ENCODE measurements at places on chromosomes 6 and 20.

GRCh38 chr6:14852375-14852774 lies 393.5 kb upstream of the JARID2 start:
- no peak for DNase-seq

DNA sequence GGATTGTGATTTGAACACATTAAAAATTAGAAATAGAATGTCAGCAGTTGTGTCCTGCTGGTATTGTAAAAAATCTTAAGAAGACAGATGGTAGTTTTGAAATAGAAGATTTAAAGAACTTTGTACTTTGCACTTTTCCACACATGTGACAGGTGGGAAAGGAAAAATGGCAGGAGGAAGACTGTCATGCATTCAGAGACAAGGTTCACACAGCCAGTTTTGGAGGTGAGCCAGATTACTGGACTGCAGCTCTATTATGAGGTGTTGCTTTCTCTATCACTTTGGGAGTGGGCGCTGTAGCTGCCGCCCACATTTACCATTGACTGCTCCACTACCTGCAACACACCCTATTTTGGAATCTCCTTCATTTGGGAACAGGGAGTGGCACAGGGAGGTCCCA lies 12.1 kb upstream of the NDUFAF4 start:
- DNase-seq: no peak

DNA sequence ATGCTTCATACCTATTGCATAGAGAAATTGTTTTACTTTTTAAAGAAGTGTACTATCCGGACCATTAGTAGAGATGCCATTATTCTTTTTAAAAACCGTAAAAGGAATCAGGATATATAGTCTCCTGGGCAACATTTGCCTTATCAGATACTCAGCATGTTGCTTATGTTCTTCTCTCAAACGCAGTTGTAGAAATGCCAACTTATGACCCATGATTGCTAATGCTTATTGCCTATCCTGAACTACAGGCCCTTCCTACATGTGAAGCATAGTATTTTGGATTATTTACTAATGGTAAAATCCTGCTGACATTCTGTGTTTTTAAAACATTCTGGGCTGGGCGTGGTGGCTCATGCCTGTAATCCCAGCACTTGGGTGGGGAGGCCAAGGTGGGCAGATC lies 99.5 kb downstream of the FOXO3 start:
- no peak for DNase-seq

DNA sequence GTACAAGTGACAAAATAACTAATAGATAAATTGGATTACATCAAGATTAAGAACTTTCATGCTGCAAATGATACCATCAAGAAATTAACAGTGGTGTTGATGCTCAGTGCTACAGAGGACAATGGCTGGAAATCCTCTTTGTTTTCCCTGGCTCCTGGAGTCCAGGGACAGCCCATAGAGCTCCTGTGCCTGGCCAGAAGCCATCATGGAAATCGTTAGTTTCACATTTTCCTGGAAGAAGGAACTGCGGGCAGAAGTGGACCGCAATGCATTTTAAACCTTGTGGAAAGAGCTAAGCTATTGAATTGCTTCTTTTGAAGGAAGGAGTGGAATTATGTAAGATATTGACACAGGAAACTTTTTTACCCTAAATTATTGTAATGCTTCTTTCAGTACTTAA lies 276.0 kb downstream of the GJA1 start:
- no peak for DNase-seq

- DNase-seq: no peak
Observed at GRCh38 chr6:132304891-132305305, 96.4 kb downstream of the MOXD1 start.

GRCh38 chr6:108966251-108966650 lies 118.0 kb downstream of the ARMC2 start:
- DNase-seq: no peak

DNA sequence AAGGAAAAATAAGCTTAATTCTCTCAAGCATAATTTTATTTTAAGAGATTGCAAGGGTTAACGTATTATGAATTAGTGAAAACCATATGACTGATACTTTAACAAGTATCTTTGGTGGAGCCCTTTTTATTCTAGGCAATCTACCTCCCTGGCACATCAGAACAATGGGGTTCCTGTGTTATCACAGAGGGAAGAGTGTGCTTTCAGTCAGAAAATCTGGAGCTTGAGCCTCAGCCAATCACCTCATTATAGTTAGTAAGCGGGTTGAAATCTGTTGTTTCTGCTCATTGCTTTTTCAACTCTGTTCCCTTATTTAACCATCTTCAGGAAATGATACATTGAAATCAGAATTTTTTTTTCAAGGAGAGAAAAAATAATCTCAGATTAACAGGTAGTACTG lies 391 bp downstream of the ADGRF1 start:
- no peak for DNase-seq

DNA sequence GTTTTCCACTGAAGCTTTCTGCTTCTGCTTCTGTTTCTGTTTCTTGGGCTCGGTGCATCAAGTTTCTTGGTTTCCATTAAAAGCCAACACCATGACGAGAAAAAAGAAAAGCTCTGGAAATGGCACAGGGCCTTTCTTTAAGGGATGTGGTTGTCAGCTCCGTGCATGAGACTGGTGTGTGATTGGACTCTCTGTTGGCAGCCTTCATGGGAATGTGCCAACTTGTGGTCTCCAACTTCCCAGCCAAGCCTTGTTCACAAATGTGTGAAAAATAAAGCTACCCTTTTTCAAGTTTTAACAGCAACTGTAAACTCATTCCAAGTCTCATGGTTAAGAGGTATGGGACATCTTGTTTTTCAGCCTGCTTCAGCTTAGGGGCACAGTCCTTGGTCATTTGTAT lies 68.7 kb upstream of the CST7 start:
- DNase-seq: no peak

- DNase-seq: peak; percentile 20
Observed at GRCh38 chr6:35240838-35241801, 18.4 kb upstream of the ZNF76 start.

DNA sequence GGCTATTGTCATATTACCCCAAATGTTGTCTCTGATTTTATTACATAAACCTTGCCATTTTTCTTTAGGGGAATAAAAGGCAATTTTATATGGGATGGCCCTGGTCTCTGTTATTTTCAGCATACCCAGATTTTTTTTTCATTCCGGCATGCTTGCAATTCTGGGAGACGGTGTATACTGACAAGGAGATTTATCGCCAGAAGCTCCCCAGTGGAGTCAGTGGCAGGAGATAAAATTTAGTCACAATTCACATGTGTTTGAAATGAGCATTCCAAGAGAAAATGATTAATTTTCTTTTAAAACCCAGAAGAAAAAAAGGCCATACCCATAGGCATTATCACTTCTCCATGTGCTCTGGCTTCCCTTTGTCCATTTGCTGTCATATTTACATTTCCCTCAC lies 250.8 kb upstream of the RSPO3 start:
- no peak for DNase-seq

- DNase-seq: no peak
Observed at GRCh38 chr20:23133560-23133998, 47.5 kb upstream of the CD93 start.

- no peak for DNase-seq
Observed at GRCh38 chr20:23003077-23003635, 32.0 kb upstream of the SSTR4 start.

DNA sequence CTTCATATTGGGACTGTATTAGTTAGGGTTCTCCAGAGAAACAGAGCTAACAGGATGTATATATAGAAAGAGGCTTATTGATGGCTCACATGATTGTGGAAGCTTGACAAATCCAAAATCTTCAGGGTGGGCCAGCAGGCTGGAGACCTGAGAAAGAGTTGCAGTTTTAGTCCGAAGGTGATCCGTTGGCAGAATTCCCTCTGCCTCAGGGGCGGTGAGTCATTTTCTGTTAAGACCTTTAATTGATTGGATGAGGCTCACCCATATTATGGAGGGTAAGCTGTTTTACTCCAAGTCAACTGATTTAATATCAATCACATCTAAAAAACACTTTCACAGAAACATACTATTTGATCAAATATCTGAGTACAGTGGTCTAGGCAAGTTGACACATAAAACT lies 113.6 kb downstream of the FLRT3 start:
- DNase-seq: no peak

- DNase-seq: no peak
Observed at GRCh38 chr6:26044140-26045064, 42.8 kb upstream of the HFE start.

- DNase-seq: no peak
Observed at GRCh38 chr20:61170496-61171320, 81.4 kb upstream of the CDH4 start.

- DNase-seq: no peak
Observed at GRCh38 chr20:9550871-9551270, 36.5 kb downstream of the LAMP5 start.

DNA sequence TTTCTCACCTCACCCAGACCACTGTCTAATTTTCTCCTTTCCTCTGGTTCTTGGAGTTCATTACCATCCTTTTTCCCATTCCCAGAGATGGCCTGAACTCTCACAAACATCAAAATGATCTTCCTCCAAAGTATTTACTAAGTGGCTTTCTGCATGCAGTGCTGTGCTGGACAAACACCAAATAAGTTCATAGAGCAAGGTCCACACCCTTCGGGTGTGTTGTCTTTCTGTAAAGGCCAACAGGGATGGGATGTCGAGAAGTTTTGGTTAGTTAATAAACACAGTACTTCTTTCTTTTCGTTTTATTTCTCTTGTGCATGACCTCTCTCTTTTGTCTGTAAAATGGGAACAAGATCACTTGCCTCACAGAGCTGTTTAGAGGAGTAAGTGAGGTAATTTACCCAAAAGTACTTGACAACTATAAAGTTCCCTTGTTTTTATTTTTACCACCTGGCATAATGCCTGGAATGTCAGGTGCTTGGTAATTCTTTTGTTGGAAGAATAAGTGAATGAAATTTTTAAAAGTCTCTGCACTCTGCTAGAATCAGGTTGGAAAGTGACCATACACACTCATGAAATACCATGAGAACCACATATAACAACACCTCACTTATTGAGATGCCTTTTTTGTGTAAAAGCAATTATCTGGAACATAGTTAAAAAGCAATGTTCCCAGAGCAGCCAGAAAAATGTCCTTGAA lies 22.8 kb upstream of the CCN6 start:
- DNase-seq: no peak

GRCh38 chr6:63504777-63505384 lies 67.4 kb upstream of the LOC128125822 start:
- peak; percentile 89 for DNase-seq

DNA sequence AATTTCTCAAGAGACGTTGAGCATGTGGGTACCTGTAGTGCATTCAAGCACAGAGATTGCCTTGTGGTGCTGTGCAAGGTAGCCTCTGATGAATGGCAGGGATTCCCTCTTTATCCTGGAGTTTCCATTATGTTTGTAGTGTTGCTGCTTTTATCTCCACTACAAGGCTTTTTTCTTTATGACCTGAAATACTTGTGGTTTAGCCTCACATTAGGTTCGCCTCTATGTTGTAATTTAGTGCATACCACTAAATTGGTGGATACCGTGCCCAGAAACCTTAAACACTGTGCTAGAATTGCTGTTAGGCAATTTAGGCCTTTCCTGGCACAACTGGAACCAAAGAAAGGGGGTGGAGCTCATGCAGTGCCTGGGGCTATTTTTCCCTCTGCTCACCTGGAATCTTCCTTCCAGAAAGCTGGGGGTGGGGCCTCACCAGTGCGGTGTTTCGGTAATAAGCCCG lies 76.8 kb downstream of the NCOA7 start:
- DNase-seq: no peak

GRCh38 chr6:110116258-110116657 lies 63.2 kb downstream of the WASF1 start:
- no peak for DNase-seq

DNA sequence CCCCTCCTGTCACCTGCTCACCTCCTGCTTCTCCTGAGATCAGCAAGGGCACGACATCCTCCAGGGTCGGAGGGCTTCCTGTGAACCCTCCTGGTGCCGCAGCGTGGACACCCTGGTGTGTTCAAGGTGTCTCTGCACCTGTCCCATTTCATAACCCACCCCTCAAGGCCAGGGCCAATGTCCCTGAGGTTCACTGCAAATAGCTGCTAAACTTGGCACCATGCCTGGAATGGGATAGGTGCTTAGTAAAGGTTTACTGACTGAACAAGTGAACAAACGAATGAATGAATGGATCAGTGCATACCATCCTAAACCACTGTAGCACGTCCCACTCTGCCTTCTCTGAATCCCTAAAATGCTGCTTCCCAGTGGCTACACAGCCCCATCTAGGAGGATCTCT lies 35.0 kb downstream of the SIRPA start:
- no peak for DNase-seq

DNA sequence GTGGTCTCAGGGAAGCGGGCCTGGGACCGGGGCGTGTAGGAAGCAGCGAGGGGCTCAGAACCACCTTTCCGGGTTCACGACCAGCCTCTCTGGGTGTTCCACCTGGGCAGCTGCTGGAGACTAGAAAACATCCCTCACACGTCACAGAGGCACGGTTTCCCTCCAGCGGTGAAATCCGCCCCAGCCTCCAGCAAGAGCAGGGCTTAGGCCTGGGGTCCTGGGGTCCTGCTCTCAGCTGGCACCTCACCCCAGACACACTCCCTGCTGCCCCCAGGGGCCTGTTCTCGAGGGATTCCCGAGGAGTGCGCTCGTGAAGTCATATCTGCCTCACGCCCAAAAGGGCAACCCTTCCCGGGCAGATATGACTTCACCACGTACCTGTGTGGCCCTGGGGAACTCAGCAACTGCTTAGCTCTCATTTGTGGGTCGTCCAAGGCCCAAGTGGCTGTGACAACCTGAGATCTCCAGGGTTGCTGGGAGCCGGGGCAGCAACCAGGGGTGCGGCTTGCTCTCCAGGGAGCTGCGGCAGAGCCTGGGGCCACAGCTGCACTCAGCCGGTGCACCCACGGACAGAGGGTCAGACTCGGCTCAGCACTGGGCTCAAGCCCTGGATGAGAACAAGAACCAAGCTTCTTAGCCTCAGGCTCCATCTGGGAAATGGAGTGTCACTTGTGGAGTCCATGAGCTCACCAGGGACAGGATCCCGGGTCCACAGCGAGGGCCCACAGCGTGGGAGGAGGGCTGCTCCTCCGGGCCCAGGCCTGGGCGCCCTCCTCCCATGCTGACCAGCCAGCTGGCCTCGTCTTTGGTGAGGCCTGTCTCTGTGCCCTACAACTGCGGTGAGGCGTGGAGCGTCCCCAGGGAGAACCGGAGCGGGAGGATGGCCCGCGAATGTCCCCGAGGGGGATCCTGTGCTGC lies 661 bp downstream of the FNDC11 start:
- no peak for DNase-seq

GRCh38 chr6:88442737-88443136 lies 276.6 kb upstream of the CNR1 start:
- DNase-seq: no peak
